HFF-Myc (cell line): ENCODE measurements at places on chromosomes 7 and 10.

DNA sequence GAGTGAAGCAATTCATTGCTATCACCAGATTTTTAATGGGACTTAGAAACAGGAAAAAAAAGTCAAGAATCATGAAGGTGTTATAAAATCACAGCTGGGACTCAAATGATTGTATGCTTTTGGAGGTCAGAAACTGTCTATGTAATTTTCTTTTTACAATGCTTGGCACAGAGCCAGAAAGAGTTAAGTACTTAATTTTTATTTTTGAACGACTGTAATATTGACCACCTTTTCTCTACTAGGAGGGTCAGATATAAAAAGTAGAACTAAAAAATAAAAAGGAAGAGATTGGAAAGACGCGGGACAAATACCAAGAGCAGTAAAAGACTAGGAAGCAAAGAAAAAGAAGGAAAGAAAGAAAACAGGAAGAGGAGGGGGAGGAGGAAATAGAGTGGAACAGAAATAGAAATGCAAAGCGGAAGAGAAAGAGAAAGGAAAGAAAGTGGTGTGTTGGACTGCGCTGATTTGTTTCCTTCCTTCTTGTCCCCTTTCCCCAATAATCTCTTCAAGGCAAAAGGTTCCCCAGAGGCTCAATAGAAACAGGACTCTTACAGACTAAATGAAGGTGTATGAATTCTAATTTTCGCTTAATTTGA lies 23.2 kb upstream of the C1GALT1 start:
- DNase-seq, result no peak

GRCh38 chr10:107091126-107091525 lies 73.4 kb downstream of the SORCS1 start:
- DNase-seq, result no peak

DNA sequence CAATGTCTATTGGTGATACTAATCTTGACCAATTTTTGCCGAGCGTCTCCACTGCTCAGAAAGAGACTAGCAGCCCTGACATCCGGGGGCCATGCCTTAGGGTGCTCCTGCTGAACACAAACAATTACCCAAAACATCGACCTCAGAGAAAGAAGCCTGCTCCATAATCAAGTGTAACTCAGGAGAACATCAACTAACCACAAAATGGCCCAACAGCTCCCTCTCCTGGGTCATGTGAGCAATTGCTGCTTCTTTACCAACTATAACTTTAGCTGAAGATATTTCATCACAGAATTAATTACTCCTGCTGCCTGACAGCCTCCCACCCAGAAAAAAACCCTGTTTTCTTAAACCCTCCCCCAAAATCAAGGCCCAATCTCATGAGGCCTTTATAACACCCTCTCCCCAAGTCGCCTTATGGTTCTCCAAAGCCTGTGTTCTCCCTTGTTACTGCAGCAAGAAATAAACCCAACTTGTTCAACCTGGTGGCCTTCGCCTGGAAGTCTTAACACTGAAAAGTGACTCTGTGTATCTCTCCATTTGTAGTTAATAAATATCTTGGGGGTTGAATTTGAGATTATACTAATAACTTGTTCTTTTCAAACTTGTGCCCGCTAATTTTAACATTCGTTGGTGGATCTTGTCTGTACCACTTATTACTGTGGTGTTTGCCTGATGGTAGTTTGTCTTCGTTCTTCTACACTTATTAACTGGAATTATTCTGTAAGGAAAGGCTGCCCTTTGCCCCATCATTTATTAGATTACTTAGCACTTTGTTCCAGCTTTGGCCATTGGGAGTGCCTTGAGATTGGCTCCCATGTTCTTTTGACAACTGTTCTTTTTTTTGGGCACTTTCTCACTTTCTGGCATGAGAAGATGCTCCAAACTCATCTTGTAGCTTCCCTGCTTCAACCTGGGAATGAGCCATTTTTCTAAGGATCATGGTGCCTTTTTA lies 21.2 kb upstream of the RAMP3 start:
- DNase-seq, result peak; percentile 59

DNA sequence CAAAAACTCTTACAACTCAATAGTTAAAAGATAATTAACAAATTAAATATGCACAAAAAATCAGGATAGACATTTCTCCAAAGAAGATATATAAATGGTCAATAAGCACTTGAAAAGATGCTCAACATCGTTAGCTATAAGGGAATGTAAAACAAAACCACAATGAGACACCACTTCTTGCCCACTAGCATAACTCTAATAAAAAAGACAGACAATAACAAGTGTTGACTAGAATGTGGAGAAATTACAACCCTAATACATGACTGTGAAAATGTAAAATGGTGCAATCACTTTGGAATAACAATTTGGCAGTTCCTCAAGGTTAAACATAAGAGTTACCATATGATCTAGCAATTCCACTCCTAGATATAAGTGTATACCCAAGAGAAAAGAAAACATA lies 74.3 kb upstream of the PCGF5 start:
- DNase-seq, result no peak

GRCh38 chr7:2379821-2380450 lies 23.5 kb upstream of the CHST12 start:
- no peak for DNase-seq

DNA sequence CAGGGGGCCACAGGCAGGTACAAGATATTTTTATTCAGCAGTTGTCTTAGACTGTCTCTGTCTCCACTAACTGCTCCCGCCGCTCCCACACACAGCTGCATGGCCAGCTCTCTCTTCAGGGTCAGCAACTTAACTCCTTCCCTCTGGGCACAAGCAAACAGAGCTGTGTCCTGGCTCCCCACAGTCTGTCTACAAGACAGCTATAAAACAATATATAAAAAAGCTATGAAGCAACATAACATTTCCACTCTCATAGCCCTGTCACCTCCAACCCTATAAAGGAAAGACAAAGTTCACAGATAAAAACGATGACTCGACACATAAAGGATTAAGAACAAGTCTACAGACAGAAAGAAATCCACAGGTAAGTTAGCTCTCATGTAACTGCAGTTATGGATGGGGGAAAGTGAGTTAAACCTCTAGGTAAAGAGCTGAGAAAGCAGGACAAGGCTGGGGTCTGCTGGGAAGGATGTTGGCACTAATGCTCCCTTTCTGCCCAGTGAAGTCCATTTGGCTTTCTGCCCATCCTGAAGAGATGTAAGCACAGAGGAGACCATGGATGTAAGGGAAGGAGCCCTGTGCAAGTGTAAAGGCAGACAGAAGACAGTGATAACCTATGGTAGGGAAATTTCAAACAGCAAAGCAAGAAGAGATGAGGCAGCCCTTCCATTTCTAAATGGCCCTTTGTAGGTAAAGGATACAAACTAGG lies 27.0 kb downstream of the RAPGEF5 start:
- DNase-seq, result no peak

GRCh38 chr7:22713463-22713862 lies 13.5 kb upstream of the IL6 start:
- no peak for DNase-seq

DNA sequence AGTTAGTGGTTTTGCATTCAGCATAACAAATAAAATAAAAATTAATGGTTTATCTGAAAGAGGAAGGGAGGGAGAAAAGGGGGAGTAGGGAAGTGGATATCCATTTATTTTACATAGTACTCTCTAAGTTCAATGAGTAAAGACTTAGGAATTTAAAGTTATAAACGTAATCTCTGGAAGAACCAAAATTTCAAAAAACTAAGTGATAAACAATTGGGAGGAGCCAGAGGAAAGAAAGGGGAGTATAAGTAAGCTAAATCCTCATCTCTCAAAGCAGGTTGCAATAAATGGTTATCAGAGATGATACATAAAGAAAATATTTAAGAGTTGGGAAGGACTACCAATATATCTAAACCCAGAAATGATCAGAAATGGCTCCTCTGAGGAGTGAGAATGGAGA lies 46.4 kb downstream of the ANK3 start:
- no peak for DNase-seq

DNA sequence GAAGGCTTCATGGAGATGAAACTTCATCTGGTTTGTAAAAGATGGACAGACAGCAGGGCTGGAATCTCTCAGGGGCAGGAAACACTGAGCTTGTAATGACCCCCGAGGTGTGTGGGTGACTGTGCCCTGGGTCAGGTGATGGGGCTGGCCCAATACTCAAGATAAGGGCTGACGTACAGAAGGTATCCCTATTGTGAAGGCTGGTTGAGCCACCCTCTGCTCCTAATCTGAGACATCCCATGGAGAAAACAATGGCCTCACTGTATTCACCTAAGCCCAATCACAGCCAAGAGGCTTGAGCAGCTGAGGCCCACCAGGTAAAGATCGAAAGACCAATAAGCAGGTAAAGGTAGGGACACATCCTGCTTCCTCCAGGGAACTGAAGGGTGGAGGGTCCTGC lies 34.8 kb upstream of the NUB1 start:
- no peak for DNase-seq

GRCh38 chr10:86149257-86149656 lies 217.3 kb downstream of the GRID1 start:
- no peak for DNase-seq

DNA sequence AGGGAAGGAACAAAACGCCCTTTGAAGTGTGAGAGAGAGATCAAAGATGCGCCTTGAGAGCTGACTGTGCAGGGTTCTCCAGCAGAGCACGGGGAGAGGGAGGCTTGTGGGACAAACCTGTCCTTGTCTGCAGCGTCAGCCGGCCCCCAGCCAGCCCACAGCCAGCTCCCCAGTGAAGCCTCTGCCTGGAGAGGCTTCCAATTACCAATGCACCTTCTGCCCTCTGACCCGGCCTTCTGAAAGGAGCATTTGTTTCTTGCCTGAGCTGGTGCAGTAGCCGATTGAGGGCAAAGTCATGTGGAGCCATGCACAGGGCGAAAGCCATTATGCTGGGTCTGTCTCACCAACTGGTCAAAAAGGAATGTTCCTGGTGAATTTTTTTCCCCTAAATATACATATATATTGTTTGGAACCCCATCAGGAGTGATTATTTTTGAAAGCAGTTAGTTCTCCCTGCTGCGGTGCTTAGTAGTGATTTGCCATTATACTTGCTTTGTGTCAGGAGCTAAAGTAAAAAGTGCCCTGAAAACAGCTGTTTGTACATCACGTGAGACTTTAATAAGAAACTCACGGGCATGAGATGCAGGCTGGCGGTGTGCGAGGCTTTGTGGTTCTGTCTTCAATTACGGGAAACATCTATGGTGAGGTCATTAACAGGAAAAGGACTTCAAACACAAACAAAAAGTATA lies 268.6 kb downstream of the KLF6 start:
- no peak for DNase-seq

- no peak for DNase-seq
These were observed 19.7 kb upstream of the NKX2-3 start for GRCh38 chr10:99513061-99513460.

GRCh38 chr7:15581352-15581951 lies 19.6 kb upstream of the AGMO start:
- DNase-seq, result no peak

DNA sequence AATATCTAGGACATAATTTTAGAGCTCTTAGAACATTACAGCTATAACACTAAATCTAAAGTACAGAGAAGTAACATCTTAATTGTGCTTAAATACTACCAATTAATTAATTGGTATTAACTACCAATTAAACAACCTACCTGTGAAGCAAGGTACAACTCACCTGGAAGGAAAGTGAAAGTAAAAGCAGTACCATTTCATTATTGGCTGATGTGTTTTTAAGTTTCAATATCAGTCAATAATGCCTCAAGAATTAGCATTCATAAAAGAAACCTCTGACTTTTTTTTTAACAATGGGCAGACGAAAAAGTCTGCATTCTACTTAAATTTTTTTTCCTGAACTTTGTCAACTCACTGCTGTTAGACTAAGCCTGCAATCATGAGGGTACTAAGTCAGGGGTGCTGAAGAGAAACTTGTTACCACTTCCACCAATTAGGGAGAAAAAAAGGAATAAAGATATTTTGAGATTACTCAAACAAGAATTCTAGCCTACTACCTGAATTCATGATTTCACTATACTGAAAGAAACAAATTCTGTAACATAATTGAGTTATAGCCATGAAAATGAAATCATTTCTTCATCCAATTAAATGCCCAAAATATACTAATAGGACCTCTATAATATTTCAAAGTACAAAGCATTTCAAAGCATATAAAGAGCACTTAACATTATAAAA lies 19.9 kb downstream of the UPF2 start:
- DNase-seq, result no peak

- no peak for DNase-seq
These were observed 98.5 kb downstream of the GNAI1 start for GRCh38 chr7:80232979-80233724.

GRCh38 chr10:132876131-132876860 lies 66.1 kb downstream of the CFAP46 start:
- no peak for DNase-seq

DNA sequence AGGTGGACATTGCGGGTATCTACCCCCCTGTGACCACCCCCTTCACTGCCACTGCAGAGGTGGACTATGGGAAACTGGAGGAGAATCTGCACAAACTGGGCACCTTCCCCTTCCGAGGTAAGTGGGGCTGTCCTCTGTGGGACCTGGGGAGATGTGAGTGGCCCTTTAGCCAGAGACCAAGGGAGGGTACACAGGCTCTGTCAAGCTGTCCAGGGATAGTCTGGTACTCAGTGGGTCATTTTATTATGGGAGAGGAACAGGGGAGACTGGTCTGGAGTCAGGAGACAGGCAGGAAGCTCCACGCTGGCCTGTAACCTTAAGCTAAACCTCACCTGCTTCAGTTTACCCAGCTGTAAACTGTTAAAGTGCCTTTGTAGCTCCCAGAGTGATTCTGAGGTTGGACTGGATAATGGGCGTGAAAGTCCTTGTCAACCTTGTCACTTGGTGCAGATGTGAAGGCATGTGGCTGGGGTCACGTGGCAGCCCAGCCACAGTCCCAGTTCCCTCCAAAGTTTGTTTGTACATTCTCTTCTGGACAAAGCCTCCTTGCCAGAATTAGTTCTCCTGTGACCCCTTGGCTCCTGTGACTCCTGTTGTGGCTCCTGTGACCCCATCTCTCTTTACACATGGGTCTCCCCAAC lies 729 bp downstream of the HOGA1 start:
- DNase-seq, result no peak

DNA sequence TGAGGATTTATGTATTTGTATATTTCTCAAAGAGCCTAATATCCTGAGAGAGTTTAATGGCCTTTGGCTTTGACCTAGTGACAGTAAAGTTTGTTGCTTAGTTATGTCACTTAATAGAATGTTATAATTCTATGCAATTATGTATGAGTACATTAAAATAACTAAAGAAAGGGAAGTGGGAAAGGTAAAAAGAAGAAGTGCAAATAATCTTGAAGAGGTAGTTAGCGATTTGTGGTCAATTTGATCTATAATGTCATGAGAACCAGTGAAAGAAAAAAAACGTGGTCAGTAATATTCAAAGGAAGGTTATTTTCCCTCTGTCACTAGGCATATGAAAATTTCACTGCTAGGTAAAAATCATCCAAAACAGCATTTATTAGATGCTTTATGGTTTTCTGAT lies 143.4 kb upstream of the LSM8 start:
- no peak for DNase-seq

GRCh38 chr7:70693686-70694433 lies 438.1 kb upstream of the GALNT17 start:
- DNase-seq, result no peak

GRCh38 chr10:60208676-60209269 lies 180.9 kb downstream of the ANK3 start:
- peak; percentile 25 for DNase-seq
